ENCODE measurements at places on chromosomes 3 and 15.
A peak's percentile ranks its signal among the peaks of the same experiment; 100 is the strongest.

GRCh38 chr3:117052395-117052794 lies 342.8 kb downstream of the TUSC7 start:
- no peak for DNase-seq

DNA sequence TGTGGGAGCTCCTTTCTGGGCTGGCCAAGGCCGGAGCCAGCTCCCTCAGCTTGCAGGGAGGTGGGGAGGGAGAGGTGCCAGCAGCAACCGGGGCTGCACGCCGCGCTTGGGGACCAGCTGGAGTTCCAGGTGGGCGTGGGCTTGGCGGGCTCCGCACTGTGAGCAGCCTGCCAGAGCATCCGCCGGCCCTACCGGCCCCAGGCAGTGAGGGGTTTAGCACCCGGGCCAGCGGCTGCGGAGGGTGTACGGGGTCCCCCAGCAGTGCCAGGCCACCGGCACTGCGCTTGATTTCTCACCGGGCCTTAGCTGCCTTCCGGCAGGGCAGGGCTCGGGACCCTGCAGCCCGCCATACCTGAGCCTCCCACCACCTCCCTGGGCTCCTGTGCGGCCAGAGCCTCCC lies 651.0 kb upstream of the ARPP21 start:
- DNase-seq: no peak

DNA sequence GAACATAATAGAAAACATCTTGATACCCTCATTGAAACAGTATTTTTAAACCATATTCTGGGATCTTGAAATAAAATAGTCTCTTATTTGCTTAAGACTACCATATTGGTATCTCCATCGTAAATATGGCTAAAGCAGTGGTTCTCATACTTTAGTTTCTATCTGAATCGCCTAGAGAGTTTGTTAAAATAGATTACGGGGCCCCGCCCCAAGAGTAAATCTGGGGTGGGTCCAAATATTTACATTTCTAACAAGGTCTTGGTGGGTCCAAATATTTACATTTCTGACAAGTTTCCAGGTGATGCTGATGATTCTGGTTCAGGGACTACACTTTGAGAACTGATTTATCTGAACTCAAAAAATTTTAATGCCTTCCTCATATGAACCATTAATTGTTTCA lies 45.3 kb downstream of the TSC22D2 start:
- DNase-seq: no peak

GRCh38 chr3:101629219-101629618 lies 47.7 kb downstream of the ZBTB11 start:
- no peak for DNase-seq

GRCh38 chr15:38002883-38003477 lies 68.5 kb downstream of the TMCO5A start:
- no peak for DNase-seq

DNA sequence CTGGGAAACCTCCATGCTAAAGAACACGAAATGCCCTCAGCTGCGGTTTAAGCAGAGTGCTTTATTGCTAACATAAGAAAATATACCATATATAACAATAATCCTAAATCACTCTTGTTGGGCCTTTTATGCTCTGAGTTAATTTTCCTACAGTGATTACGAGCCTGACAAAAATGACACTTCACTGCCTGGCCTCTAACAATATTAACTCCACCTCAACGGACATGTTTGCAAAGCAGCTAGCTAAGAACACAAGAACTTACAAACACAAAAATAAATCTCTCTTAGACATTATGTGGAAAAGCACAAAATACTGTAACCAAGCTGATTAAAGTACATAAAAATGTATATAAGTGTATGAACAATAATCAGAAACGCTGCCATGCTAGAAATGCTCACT lies 40.7 kb downstream of the DLG1 start:
- no peak for DNase-seq

DNA sequence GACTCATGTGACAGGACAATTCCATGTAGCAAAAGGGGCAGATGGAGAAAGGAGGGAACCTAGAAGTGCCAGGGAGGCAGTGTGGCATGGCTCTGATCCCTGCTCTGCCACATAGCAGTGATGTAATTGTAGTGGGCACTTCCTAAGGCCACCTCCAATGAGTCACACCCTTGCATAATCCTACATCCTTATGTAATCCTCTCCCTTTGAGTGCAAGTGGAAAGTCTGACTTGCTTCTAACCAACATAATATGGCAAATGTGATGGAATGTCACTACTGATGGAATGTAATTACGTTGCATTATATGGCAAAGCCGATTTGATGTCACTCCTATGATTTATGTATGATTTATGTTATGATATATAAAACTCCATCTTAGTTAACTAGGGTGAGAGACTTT lies 72.9 kb upstream of the ATP2C1 start:
- no peak for DNase-seq

- no peak for DNase-seq
Measured at GRCh38 chr15:96262097-96262496, 68.4 kb upstream of the NR2F2 start.

GRCh38 chr15:49023354-49023753 lies 22.9 kb downstream of the SECISBP2L start:
- DNase-seq: no peak

DNA sequence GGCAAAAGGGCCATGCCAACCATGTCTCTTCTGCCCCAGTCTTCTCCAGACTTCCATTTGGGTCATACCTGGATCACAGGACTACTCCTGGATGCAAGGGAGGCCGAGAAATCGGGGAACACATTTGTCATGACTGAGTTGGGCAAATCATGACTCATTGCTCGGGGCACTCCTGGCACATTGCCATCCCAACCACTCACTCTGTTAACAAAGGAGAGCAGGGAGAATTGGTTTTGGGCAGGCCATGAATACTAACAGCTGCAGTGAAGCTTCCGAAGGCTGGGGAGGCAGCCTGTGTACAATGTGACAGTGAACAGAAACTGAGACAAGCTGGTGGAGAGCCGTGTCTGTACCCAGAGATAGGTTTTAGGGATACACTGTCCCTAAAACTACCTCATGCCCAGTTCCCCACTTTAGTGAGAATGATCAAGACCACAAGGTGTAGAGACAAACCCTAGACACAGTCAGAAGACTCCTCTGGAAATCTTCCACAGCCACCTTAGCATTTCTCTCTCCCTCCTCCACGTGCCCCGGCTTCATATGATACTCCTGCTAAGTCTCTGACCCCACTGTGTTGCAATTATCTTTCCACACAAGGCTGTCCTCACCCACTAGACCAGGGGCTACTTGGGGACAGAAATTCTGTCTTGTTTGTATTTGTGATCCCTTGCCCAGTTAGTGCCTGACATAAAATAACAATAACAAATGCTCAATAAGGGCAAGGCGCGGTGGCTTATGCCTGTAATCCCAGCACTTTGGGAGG lies 10.5 kb upstream of the BUB1B start:
- no peak for DNase-seq

DNA sequence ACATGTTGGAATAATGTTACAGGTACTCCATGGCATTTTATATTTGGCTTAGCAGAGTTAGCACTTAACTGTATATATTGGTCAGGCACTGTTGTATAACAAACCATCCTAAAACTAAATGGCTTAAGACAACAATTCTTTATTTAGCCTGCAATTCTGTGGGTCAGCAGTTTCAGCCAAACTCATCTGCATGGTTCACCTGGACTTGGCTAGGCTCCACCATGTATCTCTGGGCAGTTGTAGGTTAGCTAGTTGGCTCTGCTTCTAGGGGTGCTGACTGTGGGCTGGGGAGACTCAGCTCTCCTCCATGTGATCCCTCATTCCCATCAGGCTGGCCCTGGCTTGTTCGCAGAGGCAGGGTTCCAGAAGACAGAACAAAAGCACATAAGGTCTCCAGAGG lies 34.4 kb downstream of the RARB start:
- no peak for DNase-seq

- DNase-seq: no peak
Measured at GRCh38 chr15:93829115-93829870, 402.1 kb upstream of the MCTP2 start.

DNA sequence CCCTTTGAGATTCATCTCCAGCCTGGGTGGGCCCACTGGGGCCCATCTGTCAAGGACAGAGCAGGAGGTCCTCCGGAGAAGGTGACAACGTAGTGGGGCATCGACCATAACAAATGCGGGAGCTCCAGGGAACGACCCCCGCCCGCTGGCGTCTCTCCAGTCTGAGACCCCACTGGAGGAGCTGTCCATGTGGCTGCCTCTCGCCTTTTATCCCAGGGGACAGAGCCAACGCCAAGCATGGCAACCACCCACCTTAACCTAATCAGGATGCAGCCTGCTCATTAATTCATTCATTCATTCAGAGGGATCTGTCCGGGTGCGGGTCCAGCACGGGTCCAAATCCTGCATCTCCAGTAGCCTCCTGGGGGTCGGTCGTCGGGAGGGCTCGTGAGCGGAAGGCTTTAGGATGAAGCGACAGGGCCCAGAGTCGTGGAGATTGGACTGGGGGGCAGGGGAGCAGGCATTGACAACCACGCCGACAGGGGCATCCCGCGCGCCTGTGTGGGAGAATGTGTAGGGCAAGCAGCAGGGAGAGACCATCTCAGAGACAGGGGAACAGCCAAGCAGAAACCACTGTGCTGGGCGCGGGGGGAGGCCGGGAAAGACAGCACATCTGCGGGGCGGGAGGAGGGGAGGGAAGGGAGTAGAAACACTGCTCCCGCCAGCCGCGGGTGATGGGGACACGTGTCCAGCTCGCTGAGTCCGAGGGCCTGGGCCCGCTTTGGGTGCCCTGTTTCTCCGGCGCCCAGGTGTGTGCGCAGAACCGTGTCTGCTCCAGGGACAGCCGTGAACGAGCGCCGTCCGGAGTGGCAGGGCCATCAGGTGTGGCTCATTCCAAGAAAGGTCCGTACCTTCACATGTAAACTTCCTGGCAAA lies 1.9 kb downstream of the PIGZ start:
- no peak for DNase-seq

- DNase-seq: no peak
Measured at GRCh38 chr3:177262396-177262795, 65.1 kb upstream of the TBL1XR1 start.

- no peak for DNase-seq
Measured at GRCh38 chr3:187968883-187969580, 184.9 kb upstream of the LPP start.

DNA sequence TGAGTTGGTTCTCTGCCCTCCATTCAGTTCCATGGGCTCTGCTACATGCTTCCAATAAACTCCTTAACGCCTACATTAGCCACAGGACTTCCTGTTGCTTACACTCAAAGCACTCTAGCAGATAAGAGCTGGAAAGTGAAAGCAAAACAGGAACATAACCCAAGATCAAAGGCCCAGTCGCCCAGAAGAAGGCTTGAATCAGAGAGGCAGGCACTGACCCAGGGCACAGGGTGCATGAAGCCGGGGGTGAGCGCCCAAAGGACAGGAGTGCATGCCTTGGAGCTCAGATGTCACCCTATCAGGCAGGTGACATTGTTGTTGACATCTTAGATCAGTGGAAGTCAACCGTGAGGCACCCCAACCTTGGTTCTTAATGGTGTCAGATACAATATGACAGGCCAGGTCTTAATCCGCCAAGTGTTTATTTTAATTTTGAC lies 235.1 kb downstream of the UACA start:
- DNase-seq: peak; percentile 13

- DNase-seq: no peak
Measured at GRCh38 chr3:5197470-5198312, 10.2 kb downstream of the EDEM1 start.

DNA sequence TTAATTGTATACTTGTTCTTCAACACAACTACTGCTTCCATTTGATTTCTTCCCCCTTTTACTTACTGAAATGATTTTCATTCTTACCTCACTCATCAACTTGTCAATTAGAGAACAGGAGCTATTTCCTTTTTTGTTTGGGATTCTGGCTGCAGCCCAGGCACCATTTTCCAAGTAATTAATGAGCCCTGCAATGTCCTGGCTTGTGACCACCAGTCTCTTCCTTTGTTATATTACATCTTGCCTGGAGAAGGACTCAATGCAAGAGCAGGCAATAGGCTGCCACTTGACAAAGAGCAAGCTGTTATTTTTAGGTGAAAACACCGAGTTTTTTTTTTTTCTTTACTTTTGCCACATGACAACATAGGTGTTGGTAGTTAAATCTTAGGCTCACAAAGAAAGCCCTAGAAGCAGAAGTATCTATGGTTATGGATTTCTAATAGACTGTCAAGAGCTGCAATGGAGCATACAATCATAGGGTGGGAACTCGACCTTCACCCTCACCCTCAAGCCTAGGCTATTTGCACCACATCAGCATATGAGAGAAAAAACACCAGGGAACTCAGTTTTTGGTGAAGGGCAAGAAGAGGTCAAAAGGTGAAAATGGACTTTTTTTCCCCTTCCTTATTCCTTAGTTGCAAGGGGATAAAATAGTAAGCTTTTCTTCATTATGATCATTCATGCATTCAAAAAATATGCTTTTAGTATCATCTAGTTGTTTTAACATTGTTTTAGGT lies 114.9 kb downstream of the TNIK start:
- no peak for DNase-seq

GRCh38 chr15:25775317-25775912 lies 87.7 kb downstream of the ATP10A start:
- no peak for DNase-seq

GRCh38 chr3:187935623-187936156 lies 190.4 kb upstream of the BCL6 start:
- no peak for DNase-seq

DNA sequence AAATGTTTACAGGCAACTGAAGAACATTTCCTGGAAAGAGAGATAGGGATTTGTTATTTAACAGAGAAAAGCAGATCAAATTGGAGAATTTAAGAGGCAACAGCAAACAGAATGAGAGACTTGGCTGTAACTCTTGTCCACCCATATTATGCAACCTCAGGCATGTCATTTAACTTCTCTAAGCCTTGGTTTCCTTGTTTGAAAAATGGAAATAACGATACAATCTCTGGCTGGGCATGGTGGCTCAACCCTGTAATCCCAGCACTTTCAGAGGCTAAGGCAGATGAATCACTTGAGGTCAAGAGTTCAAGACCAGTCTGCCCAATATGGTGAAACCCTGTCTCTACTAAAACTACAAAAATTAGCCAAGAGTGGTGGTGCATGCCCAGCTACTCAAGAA lies 23.7 kb downstream of the ARRDC4 start:
- DNase-seq: no peak

GRCh38 chr15:41860049-41860828 lies 21.6 kb downstream of the PLA2G4B start:
- DNase-seq: no peak

GRCh38 chr3:31878231-31878838 lies 102.7 kb downstream of the OSBPL10 start:
- no peak for DNase-seq

- no peak for DNase-seq
Measured at GRCh38 chr3:116445990-116446389, 703 bp upstream of the LSAMP start.

- DNase-seq: no peak
Measured at GRCh38 chr3:171959532-171960089, 79.8 kb upstream of the FNDC3B start.

GRCh38 chr3:7203969-7204847 lies 343.3 kb downstream of the GRM7 start:
- DNase-seq: no peak

Measured in stimulated activated CD8-positive, alpha-beta memory T cell treated with anti-CD3 and anti-CD28 coated beads, Interleukin-4, amount 100 ng/mL, for 1 hour (primary cell).